ENCODE measurements at places on chromosomes 7 and 10. TPM values are rescaled to one million over a fixed set of nuclear protein-coding genes. Genes with fewer than 3 reads are reported as not detected.

Gene LIPA
- polyA plus RNA-seq, result 28.9 TPM

Gene WDR91
- 9.6 TPM for polyA plus RNA-seq

Gene CUBN
- 3.7 TPM for polyA plus RNA-seq

Gene CYP2C8
- 0.82 TPM for polyA plus RNA-seq

Gene PPP1R17
- not detected for polyA plus RNA-seq

Gene ACSL5
- polyA plus RNA-seq, result 2.0 TPM

Gene TRIM73
- polyA plus RNA-seq, result 4.6 TPM

Gene CXCL12
- polyA plus RNA-seq, result 206 TPM

- DNase-seq, result no peak
Measured at GRCh38 chr7:116859323-116859722, 3.1 kb upstream of the CAPZA2 start.

DNA sequence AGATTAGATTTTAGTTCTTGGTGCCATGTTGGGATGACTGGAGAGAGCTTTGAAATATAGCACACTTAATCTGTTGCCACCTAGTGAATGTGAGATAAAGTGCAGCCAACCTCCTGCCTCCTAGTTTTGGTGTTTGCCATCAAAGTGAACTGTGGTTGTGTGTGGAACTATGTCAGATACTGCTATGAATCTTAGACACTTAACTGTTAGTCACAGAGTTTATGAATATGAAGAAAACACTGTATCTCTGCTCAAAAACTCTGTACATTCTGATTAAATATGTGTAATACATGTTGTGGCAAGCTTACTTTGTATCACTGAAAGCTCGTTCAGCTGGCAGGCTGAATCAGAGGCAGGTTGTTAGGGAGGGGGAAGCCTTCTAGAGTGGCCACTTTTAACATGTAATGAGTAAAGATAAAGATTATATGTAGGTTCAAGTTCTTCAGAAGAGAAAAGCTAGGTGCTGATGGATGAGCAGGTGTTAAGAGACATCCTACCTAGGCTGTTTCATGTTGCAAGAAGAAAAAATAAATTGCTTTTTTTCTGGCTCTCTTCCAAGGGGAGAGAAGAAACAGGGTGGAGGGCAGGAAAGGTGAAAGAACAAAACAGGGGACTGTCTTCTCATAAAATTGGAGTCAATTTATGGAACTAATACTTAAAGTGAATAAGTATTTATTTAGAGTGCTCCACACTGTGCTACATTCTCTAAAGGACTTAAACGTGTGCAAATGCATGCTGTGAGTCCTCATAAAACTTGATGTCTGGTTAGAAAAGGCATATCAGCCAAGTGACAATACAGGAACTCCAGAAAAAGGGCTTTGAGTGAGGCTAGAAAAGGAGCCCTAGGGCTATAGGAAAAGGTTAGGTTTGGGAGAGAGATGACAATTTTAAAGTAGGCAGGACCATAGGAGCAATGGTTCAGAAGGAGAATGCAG is 14.1 kb upstream of the LAMB1 start:
- DNase-seq, result no peak

DNA sequence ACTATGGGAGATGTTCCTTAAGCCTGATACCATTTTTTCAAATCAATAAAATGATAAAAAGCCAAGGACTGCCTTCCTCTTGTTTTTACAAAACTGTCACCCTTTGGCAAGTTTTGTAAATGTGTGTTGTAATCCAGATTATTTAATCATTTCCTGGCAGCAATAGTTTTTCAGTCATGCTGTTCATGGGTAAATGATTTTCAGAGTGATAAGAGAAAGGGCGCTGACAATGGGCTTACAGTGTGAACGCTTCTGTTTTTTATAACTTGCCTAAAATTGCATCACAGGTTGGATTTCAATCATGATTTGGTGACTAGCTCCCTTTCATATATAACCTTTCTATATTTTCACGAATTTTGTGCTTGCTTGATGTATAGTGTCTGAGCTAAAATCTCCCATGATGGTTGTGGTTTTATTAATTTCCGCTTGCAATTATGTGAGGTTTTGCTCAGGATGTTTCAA is 19.0 kb upstream of the DMBT1 start:
- no peak for DNase-seq

- DNase-seq, result no peak
Measured at GRCh38 chr7:157032644-157033482, 22.4 kb upstream of the MNX1 start.

- DNase-seq, result no peak
Measured at GRCh38 chr10:100872034-100872791, 40.5 kb upstream of the SLF2 start.

- no peak for DNase-seq
Measured at GRCh38 chr7:27765841-27766240, 25.9 kb downstream of the TAX1BP1 start.

DNA sequence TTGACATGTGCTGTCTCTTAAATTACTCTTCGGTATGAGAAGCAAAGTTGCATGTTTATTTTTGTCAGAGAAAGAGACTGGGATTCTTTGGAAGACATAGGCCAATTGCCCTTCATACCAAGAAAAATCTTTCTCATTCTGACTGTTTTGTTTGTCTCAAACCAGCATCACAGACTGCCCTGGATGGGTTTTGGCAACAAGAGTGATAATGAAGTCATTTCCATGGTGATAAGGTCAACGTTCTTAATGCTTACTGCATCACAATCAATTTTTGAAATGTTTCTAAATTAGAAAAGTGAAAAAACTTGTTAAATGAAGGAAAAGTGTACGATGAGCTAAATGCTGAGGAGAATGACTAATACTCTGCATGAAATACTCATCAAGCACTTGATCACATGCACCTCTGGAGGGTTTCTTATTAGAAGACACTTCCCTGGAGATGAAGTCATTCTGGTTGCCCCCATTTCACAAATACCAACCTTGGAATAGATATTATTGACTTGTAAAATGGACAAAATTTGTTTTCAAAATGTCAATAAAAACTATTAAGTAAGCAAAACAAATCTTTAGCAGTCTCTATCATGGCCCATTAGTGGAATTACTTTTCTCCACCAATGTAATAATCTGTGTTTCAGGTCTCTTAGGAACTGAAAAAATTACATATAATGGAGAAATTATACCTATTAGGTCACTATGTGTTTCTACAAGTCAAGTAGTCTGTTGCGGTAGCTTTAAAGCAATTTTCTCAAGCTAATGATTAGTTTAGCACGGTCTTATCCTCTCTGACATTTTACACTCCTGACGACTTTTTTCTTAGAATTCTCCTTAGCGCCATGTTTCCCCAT is 19.9 kb upstream of the SEC61G start:
- no peak for DNase-seq

- no peak for DNase-seq
Measured at GRCh38 chr10:131591936-131592335, 280.4 kb upstream of the TCERG1L start.

- DNase-seq, result no peak
Measured at GRCh38 chr10:32205670-32206069, 141.3 kb downstream of the EPC1 start.

DNA sequence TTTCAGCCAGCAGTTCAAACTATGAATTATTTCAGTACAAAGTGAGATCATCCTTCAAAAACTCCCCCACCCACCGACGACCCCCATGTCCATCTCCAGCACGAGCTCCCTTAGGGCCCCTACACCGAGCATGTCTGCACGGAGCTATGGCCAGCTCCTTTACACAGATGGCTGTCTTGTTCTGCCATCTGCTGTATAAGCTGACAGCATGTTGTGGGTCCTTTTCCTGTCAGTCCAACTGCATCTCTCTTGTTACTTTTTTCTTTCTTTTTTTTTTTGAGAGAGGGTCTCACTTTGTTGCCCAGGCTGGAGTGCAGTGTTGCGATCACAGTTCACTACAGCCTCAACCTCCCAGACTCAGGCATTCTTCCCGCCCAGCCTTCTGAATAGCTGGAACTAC is 21.6 kb downstream of the NPC1L1 start:
- no peak for DNase-seq

- DNase-seq, result no peak
Measured at GRCh38 chr10:14681305-14681704, 93.4 kb downstream of the FAM107B start.

GRCh38 chr7:105926131-105926530 is 36.9 kb upstream of the CDHR3 start:
- no peak for DNase-seq

- DNase-seq, result no peak
Measured at GRCh38 chr10:18142151-18142550, 1.9 kb downstream of the CACNB2 start.

- DNase-seq, result no peak
Measured at GRCh38 chr7:36692456-36692855, 31.8 kb downstream of the AOAH start.

DNA sequence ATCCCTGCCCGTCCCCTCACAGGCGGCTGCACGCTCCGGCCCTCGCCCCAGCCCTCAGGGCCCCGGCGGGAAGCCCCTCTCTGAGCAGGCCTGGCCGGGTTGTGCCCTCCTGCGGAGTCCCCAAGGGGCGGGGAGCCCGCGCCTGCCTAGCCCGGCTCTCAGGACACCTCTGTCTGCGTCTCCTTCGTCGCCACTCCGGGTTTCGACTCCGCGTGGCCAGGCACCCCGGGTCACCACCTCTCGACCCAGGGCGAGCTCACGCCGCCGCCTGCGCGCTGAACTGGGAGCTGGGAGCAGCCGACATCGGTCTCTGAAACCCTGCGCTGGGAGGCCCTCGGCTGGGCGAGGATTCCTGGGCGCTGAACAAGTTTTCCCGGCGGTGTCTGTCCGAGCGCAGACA is 6.2 kb upstream of the OGDHL start:
- no peak for DNase-seq

- no peak for DNase-seq
Measured at GRCh38 chr7:122416336-122416735, 111.8 kb upstream of the FEZF1 start.

DNA sequence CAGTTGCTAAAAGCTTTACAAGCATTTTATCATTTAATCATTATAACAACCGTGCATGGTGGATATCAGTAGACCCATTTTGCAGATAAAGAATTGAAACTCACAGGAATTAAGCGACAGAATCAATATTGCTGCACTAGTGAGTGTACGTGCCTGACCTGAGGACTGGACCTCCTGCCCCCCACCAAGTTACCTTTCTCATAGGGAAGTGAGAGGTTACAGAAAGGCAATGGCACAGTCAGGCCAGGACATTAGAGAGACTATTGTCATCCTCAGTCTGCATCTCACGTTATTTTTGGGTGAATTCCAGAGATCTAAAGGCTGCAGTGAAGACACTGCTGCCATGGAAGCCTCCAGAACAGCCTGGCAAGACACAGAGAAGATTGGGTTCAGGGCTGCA is 80.9 kb downstream of the WDFY4 start:
- no peak for DNase-seq

DNA sequence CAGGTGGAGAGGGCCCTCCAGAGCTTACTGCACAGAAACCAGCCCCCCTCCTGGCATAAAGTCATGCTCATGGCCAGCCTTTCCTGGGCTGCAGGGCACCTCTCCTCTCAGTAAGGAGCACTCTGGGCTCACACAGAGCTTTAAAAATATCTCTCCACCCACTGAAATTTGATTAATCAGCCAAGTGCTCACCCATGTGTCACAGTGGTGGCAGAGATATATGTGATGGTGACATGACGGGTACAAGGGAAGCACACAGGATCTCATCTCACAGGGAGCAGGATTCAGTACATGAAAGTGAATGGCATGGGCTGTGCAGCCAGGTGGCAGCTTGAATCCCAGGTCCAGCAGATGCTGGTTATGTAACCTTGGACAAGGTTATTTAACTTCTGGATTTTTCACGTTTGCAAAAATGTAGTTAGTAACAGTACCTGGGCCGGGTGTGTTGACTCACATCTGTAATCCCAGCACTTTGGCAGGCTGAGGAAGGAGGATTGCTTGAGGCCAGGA is 144.8 kb downstream of the CALN1 start:
- no peak for DNase-seq

DNA sequence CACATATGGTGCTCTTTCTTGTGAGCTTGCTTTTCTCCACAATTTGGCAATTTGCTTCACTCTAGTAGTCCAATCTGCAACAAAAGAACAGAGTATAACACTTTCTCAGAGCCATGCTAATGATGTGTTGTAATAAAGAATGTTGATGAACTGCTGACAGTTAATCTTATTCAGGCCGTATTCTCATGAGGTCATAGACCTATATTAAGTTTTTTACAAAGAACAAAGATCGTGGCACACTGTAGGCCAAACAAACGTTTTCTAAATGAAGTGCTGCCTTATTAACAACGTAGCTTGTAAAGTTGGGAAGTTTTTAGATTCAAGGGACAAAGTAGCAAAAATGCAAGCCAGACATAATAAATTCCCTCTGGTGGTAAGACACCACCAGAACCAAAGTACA is 160.1 kb downstream of the GALNT11 start:
- DNase-seq, result no peak

DNA sequence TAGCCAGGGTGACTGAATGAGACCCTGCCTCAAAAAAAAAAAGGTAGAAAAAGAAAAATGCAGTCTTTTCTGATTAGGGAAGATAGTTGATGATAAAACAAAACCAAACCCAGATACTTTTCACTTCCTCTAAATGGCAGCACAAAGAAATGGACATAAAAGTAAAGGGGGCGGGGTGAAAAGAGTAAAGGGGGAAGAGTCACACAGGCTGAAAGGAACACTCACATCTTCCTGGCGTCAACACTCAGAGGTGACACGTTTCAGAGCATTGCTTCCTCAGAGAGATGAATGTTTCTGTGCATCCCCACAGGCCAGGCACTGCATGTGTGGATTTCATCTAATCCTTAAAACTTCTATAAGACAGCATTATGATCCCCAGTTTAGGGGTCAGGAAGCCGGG is 81.2 kb downstream of the HIPK2 start:
- no peak for DNase-seq

- no peak for DNase-seq
Measured at GRCh38 chr7:88669913-88670312, 89.6 kb upstream of the ZNF804B start.

DNA sequence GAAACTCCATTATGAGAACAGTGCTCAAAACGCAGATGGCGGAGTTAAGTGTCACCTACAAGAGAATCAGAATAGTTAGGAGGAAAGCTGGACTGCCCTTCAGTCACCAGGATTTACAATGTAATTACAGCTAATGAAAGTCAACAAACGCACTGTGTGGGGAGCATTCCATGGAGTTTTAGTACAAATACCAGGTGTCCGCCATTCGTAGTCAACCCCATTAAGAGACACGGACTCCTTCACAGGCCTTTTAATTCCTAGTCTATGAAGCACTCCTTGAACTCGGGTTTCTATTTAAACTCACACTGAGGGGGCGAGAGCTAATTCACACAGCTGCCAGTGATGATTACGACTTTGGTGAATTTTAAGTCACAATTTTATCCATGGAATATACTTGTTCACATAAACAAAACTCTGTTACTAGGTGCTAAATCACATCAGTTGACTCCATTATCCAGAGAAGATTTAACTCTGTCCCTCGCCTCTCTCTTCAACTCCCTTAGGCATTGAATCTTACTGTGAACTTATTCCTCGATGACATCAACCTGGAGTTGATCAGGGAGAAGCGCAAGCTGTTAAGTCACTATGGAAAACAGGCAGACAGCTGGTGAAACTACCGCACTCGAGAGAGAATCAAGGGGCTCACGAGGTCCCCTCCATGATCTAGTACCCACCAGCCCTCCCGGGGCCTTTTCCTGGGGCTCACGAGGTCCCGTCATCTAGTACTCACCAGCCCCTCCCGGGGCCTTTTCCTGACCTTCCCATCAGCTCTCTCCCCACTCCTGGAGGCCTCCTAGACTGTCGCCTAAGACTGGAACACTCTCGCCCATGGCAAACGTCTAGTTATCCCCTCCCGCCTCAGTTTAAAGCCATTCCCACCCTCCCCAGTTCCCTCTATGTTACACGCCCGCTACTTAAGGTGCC is 1.5 kb downstream of the ZFAND2A start:
- DNase-seq, result no peak
